ENCODE measurements at places on chromosomes 3 and 15.

GRCh38 chr3:161017971-161018370, 87.2 kb downstream of the B3GALNT1 start:
- no peak for DNase-seq

- DNase-seq: no peak
Measured at GRCh38 chr15:80926126-80926525, 63.5 kb downstream of the MESD start.

- DNase-seq: no peak
Measured at GRCh38 chr3:14550651-14551611, 10.8 kb upstream of the GRIP2 start.

DNA sequence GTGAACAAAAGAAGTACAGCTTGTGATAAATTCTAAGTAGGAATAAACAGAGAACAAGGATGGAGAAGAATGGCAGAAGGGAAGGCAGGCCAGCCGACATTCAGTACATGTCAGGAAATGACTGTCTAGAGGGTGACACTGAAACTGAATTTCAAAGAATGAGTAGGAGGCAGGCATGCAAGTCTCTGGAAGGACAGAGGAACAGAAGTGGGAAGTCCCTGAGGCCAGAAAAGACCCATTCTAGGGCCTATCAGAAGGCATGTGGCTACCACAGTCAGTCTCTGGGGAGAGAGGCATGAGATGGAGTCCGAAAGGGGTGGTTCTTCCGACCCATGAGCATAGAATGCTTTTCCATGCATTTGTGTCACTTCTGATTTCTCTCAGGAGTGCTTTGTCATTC, 243.5 kb upstream of the UBE2E2 start:
- no peak for DNase-seq

DNA sequence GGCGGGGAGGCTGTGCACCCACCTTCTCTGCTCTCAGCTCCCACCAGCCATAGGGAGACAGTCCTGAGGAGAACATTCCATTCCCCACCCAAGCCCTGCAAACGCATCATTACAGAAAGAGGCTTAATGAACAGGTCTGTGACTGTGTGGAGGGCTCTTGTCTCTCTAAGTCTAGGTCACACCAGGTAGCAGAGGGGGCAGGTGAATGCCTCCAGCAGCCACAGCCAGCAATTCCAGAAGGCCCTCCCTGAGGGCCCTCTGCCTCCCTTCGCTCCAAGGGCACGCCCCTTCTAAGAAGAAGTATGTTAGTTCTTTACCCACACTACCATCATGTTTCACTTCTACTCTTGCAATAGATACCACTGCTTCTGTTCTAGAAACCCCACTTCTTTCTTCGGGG, 217.5 kb upstream of the BHLHE40 start:
- no peak for DNase-seq

DNA sequence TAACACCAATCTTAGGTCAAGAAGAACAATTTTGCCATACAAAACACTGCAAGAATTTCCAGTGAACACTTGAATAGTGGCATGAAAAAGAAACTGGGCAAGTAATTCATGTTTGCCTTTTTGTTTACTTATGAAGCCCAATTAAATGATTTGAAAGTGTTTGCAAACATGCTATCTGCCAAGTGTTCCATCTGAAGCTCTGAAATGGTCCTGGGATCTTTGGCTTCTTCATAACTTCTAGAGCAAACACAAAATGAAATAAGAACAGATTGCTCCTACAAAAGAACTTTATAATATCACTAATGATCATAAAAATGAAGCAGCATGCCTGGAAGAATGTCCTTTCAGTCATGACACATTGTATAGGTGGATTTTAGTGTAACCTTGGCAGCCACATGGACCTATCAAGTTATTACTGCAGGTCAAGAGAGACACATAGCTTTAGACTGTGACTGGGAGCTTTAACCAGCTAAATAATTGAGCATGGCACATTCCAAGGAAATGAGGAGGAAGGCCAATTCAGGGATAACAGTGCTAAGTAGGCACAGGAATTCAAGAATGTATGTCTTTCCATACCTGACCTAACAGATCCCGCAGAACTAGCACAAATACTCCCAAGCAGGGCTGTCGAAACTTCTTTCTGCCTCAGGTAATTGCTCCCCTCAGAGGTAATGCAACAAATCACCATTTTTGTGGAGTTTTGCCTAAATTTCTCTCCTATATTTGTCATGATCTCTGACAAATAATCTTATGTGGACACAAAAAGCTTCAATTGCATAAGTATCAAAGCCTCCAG, 144.6 kb downstream of the DUT start:
- no peak for DNase-seq

GRCh38 chr3:72903004-72903403, 15.2 kb downstream of the GXYLT2 start:
- DNase-seq: peak; percentile 73

DNA sequence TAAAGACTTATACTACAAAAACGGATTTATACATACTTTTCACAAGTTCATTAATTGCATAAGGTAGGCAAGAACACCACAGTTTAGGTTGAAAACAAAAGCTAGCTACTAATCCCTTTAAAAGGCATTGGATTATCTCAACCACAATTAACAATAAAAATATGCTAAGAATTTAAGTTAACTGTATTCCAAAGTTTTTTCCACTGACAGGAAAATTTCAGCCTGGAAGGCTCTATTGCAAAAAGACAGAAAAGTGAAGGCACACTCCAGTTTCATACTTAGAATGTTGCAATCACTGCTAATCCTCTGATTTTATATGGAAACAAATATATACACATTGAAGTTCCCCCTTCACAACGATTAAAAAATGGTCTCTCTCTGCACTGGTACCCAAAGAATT, 71.5 kb downstream of the TJP1 start:
- DNase-seq: peak; percentile 33

GRCh38 chr15:71080166-71080565, 35.1 kb upstream of the THSD4 start:
- no peak for DNase-seq

DNA sequence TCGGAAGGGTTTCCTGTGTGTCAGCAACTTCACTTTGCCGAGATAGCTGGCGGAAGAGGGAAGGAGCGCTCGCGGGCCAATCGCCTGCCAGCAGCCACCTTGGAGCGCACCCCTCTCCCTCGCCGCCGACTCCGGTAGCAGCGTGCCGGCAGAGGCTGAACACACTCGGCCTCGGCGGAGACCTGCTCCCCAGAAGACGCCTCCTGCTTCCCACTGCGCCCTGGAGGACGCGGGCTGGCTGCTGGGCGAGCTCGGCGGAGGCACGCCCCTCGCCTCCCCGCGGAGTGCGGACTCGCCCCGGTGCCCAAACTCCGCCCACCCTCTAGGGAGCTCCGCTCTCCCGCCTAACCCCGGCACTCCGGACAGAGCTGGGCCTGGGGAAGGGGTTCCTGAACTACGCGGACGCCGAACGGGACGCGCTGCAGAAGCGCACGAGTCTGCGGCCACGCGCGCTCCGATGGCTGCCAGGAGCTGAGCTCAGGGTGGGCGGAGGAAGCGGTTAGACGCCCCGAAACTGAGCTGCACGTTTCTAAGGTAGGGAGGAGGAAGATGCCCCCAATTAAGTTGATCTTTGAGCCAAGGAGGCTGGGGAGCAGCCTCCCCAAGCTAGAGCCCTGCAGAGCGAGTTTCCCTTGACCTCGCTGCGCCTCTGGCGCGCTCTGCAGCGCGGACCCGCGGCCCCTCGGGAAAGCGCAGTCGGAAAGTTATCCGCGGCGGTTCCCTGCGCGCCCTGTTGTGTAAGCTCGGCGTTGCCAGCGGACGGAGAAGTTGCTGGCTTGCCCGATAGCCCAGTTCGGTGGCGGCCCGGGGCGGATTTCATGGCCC, at the start of gene P2RY1:
Gene P2RY1, plus strand, starts transcription at position 356 of the 825 bp plus-strand sequence. CDS start 652 bp downstream, outside the sequence.
- DNase-seq: peak; percentile 51

- DNase-seq: no peak
Measured at GRCh38 chr15:57668016-57668415, 38.5 kb upstream of the POLR2M start.

- no peak for DNase-seq
Measured at GRCh38 chr3:197030379-197031314, 1.0 kb upstream of the MELTF start.

- no peak for DNase-seq
Measured at GRCh38 chr15:63287109-63287508, 9.7 kb downstream of the APH1B start.

GRCh38 chr15:78192826-78193594, 41.4 kb downstream of the ACSBG1 start:
- no peak for DNase-seq

GRCh38 chr3:129238945-129239705, 10.3 kb upstream of the COPG1 start:
- DNase-seq: peak; percentile 23

- no peak for DNase-seq
Measured at GRCh38 chr3:35141406-35141805, 497.9 kb upstream of the ARPP21 start.

DNA sequence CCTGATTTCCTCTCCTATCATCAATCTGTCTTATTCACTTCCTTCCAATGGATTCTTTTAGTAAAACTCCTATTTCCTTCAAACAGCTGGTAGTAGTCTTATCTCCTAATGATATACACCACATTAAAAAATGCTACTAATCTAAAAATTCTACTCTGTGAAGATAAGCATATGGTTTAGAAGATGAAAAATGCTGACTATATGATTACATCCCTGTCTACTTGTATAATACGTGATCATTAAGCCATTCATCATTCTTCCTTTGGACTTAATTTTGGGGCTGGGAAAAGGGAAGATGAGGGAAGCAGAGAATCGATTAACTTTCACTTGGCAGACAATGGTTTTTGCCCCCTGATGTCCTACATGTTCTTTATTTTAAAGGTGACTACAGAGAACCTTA, 453.1 kb downstream of the NSUN3 start:
- DNase-seq: no peak

DNA sequence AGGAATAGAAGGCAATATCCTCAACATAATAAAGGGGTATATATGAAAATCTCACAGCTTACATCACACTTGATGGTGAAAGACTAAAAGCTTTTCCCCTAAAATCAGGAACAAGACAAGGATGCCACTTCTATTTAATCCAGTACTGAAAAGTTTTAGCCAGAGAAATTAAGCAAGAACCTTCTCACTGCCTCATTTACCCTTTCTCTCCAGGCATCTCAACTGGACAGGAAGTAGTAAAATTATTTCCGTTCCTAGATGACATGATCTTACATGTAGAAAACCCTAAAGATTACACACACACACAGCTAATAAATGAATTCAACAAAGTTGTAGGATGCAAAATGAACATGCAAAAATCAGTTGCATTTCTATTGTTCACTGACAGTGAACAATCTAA, 11.2 kb downstream of the SCAP start:
- no peak for DNase-seq

GRCh38 chr3:70108072-70108471, 108.5 kb downstream of the SAMMSON start:
- peak; percentile 6 for DNase-seq

- DNase-seq: no peak
Measured at GRCh38 chr3:194282436-194283122, 68.5 kb downstream of the CPN2 start.

DNA sequence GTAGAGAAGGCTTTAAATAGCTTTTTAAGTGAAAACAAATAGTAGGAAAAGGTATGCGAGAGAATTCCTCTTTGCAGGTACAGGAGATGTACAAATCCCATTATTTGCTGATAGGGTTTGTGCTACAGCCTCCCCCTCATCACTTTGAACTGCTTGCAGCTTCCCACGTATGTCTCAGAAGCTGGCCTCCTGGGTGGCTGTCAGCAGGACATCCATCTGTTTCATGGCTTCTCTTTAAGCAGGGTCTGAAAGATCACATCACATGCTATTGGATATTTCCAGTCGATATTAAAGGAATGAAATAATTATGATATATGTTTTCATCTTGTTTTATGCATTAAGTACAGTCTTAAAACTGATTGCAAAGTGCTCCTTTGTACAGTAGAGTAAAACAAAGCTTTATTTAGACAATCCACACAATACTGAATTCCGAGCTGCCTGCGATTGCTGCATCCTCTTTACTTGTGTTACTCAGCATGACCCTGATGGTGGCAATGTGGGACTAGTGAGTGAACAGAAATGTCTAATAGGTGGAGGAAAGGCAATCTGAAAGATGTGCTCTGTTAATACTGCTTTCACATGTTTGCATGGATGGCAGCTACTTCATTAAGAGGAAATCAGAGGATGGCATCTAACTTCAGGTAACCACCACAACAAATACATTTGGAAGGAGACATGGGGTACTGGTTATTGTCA, 930.6 kb upstream of the SEMA6D start:
- DNase-seq: peak; percentile 1

DNA sequence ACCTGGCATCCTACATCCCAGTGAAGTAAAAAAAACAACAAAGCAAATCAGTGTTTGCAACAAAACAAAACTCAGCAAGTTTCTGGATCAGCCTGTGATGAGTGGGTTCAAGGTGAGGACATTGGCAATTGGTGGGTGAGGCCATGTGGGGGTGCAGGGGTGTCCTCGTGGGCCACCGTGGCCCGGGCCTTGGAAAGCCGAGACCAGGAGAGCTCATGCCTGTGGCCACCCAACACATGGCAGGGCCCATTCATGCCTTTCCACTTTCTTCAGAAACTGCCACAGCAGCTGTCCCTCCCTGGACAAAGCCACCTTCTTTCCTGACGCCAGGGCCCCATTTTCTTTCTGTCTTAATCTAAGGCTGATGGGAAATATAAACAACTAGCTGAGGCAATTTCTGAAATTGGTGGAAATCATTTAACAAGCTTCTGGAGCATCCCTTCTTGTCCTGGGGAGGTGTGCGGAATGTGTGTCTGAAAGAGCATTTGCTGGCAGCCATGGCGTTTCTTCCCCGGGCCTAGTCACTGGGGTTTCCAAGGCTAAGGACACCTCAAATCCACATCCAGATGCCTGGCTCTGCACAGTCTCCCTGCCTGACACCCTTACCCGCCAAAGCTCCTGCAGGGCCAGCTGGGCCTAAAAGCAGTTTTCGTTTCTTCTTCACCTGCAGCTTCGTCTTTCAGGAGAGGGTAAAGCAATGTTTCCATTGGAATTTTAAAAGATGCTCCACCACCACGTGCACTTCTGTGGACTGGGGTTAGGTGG, 34.1 kb upstream of the SFMBT1 start:
- DNase-seq: no peak

DNA sequence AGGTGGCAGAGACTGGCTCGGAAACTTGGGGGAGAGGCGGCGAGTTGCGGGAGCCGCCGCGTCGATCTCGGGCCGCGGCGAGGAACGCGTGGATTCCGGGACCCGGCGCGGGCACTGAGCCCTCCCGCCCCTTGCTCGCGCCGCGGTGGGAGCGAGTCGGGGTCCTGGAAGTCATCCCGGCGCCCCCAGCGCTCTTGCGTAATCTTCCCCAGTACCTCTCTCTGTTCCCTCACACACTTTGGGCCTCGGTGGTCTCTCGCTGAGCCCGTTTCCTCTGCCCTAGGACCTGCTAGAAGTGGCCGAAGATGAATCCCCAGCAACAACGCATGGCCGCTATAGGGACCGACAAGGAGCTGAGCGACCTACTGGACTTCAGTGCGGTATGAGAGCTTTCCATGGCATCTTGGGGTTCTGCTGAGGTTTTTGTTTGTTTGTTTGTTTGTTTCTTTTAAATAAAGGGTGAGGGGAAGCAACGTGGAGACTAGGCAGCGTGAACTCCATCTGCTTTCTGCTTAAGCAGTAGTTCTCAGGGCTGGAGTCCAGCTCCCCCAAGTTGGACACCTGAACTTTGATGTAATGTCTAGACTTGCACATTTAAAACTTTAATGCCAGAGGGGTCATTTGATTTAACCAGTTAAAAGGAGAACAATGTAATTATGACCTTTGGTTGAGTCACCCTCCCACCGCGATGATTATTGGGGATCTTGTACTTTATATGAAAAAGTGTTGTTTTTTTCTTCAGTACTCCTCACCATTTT, 1.3 kb downstream of the TCF12 start:
- DNase-seq: peak; percentile 41

- DNase-seq: no peak
Measured at GRCh38 chr15:82303956-82304777, 41.5 kb downstream of the SAXO2 start.
